A172 (cell line): ENCODE measurements at places on chromosomes 6 and 20. TPM values are rescaled to one million over a fixed set of nuclear protein-coding genes. Genes with fewer than 3 reads are reported as not detected.

Gene NR2E1
- 0.05 TPM in 1 of 2 replicates, not detected in the other for total RNA-seq

Gene HLA-DMB
- total RNA-seq: not detected in 2 replicates

Gene GATA5
- 4.7 and 5.5 TPM in 2 replicates for total RNA-seq

Gene CDSN
- total RNA-seq: not detected in 2 replicates

Gene AURKA
- total RNA-seq: 131 and 137 TPM in 2 replicates

Gene KCNK16
- total RNA-seq: not detected in 2 replicates

Gene KIF6
- total RNA-seq: 0.26 TPM in 2 replicates

Gene ELOVL4
- total RNA-seq: 2.4 and 3.6 TPM in 2 replicates

DNA sequence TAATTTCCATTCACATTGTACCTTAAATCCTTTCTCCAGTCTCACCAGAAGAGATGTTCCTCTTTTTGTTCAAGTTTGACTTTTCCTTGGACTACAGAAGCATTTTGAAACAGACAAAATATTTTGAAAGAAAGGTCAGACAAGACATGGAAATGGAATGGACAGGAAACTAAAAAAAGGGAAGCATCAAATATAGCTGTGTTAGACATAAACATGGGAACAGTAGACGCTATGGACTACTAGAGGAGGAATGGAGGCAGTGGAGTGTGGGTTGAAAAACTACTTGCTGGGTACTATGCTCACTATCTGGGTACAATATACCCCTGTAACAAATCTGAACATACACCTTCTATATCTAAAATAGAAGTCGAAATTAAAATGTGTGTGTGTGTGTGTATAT, 4.1 kb upstream of the FAM135A start:
- DNase-seq: no peak

DNA sequence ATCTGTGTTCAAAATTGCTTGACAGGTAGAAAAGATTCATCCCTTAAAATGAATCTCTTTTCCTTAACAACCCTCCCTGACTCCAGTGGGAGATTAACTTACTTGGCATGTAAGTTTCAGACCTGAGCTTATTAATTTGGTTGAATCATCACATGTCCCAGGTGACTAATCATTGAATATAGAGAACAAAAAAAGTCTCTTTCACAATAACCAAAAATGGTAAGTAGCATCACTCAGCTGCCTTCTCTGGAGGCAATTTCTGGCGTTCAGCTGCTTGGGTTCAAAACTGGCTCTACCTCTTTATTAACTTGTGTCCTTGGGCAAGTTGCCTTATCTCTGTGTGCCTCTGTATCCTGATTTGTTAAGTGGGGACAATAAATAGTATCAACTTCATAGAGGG, 2.9 kb downstream of the C6orf141 start:
- peak; percentile 61 for DNase-seq

DNA sequence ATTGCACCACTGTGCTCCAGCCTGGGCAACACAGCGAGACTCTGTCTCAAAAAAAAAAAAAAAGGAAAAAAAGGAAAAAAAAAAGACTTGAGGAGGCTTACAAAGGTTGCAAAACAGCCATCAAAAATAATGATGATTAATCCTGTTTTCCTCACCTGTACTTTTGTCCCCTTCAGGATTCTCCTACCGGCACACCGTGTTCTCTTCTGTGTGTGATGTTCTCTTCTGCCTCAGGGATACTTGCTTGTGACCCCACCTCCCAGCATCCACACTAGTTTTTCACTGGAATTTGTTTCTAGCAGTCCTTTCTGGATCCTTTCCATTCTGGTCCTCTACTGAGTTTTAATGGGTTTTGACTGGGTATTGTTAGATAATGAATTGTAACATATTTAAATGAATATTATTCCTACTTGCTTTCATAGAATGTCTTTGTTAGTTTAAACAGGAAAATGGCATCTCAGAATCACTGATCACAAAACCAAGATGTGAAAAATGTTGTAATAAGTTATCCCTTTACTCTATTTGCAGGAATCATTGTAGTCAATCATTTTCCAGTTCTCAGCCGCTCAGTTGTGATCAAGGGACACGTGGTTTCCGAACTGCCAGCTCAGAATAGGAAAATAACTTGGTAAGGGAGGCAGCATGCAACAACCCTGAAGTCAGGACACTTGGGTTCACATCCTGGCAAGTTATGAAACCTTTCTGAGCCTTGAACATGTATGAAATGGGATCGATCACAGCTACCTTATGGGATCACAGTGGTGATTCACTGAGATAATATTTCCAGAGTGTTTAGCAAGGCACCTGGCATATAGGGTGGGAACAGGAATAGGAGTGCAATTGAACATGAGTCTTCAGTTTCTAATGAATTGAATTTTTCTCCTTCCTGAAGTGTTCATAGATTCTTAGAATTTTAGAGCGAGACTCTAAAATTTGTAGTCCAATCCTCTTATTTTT, 8.5 kb downstream of the C6orf89 start:
- DNase-seq: no peak

- DNase-seq: no peak
Measured at GRCh38 chr6:83096791-83097190, 29.3 kb downstream of the DOP1A start.

GRCh38 chr6:139378882-139379341, 4.5 kb upstream of the CITED2 start:
- DNase-seq: peak; percentile 71

- DNase-seq: no peak
Measured at GRCh38 chr6:104799134-104799657, 60.5 kb downstream of the HACE1 start.

- no peak for DNase-seq
Measured at GRCh38 chr6:100612094-100612493, 147.4 kb upstream of the SIM1 start.

GRCh38 chr6:95142661-95143335, 434.5 kb upstream of the MANEA start:
- no peak for DNase-seq

DNA sequence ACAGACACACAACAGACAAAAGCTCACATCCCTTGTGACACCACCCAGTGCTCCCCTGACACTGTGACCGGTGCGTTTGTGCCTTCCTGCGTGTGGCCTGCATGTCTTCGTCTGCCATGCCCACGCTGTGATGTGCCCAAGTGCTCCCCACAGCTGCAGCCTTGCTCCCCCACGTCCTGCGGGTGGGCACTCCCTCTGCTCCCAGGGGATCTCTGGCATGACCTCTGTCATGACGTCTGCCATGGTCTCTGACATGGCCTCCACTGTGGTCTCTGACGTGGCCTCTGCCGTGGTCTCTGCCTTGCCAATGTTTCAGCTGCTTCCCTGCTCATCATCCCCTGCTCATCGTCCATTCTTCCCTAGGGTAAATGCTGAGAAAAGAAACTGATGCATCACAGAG, 200.9 kb downstream of the DLL1 start:
- no peak for DNase-seq

GRCh38 chr6:26225848-26226578, 138.8 kb downstream of the HFE start:
- DNase-seq: no peak

DNA sequence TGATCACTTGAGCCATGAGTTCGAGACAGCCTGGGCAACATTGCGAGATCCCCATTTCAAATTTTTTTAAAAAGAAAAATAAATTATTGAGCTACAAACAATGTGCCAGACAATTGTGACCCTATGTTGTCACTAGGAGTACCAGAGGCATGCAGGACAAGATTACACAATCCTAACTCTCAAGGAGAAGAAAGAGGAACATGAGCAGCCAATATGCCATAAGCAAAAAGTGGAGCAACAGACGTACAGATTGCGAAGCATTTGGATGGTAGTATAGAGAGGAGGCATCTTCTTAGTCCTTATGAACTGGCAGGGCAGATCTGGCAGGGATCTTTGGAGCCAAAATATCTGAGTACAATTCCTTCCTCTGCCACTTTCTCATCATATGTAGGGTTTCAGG, 156.4 kb downstream of the OR2B2 start:
- no peak for DNase-seq

- no peak for DNase-seq
Measured at GRCh38 chr6:143707697-143708096, 29.9 kb downstream of the PHACTR2 start.

DNA sequence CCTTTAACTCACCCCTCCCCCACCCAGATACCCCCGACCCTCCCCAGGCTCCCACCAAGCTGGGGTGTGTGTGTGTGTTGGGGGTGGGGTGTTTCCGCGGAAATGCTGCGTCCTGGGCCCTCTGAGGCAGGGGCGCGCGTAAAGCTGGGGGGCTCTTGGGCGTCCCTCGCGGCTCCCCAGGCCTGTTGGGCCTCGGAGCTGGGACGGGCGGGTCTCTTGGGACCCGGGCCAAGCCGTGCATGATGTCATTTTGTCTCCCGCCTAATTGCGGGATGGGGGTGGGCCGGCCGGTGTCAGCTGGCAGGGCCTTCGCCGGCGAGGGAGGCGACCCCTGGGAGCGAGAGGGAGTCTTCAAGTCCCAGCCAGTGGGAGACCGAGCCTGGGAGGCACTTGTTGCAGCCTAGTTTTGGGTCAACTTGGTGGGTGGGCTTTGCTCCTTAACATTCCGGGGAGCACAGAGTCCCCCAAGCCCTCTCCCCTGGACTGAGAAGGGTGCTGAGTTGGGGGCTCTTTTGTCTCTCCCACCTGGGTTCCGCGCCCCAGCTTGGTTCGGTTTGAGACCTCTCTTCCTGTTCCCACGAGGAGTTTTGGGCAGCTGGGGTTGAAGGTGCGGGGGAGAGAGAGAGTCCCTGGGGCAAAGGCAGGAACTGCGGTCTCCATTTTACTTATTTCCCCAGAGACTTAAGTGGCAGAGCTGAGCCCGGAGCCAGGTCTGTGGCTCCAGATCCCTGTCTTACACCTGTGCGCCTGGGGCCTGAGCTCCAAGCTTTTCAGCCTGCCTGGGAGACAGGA, 623 bp downstream of the MYBL2 start:
- DNase-seq: no peak
